CD4-positive, alpha-beta T cell treated with Interferon gamma for 1 hour (primary cell): ENCODE measurements at places on chromosomes 4 and X.

- DNase-seq = no peak
Observed at GRCh38 chr4:145189981-145190380, 9.6 kb upstream of the OTUD4 start.

- DNase-seq = no peak
Observed at GRCh38 chr4:112075906-112076305, 69.3 kb upstream of the FAM241A start.

- no peak for DNase-seq
Observed at GRCh38 chr4:89222170-89222569, 85.4 kb downstream of the GPRIN3 start.

- no peak for DNase-seq
Observed at GRCh38 chr4:173448103-173448502, 49.2 kb upstream of the SCRG1 start.

- no peak for DNase-seq
Observed at GRCh38 chr4:80811406-80811805, 219.1 kb upstream of the BMP3 start.

DNA sequence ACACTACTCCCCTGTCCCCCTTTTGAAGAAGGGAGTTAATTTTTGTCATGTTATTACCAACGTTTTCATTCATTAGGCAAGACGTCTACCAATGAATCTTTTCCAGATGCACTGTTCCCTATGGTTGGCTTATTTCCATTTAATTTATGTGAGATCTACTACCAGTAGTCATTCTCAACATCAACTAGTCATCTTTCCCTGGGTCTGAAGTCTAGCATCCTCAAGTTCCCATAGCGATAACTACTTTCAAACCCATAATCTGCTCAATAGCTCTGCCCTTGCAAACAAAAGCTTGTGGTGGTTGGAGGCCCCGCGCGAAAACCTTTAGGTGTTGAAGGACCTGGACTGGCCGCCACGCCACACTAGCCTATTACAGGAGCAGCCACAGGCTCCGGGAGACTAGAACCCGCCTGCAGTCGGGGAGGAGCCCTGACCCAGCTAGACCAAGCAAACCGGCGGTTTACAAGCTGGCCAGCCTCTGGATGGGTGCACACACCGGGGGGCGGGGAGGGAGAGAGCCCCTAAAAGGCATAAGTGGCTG lies 746 bp downstream of the PPAT start:
- DNase-seq = no peak

DNA sequence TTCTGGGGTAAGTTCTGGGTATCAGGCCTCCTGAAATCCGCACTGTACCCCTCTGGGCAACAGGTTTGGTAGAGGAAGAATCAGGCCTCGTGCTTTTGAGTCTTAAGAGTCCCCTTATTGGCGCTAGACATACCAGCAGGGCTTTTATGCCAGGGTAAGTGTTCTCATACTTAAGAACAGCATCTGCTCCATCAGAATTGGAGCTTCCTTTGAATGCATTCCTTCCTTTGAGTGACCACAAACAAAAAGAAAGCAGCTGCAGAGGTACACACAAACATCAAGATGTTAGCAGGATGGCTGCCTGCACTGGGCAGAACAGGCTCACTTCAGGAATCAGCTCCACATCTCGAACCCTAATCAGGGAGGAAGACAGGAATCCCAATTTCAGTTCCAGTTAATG lies 156.8 kb downstream of the MGST2 start:
- no peak for DNase-seq

GRCh38 chrX:68193234-68193633 lies 240.1 kb downstream of the OPHN1 start:
- no peak for DNase-seq

DNA sequence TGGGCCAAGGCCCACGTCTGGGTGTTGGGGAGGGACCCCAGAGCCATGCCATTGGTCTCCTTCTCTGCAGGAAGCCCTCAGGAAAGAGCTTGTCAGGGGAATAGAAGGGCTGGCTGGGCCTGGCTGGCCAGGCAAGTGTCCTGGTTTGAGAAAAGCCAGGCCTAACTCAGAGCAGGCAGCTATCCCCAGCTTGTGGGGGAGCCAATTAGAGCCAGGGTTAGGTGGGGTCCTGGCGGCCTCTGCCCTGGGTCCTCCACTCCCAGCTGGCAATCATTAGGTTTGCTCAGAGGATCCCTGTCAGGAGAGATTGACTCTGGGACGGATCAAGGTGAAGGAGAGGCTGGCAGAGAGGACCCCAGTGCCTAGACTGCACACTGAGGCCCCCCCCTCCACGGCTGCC lies 64.8 kb downstream of the PJA1 start:
- no peak for DNase-seq

GRCh38 chr4:67460574-67460973 lies 84.7 kb downstream of the CENPC start:
- DNase-seq = no peak

DNA sequence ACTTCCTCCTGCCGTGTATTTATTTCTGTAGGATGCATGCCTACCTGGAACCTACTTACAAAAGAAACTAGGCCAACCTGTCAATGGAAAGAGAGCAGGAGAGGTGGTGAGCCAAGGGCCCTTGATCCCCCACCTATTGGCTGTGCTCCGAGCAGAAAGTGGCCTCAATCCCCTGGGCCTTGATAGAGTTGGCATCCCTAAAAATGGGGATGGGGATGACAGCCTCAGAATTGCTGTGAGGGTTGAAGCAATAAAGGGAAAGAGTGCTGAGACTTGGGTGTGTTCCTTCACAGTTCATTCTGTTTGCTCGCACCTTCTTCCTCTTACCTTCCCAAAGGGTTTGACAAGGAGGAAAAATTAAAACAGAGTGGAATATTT lies 314.7 kb downstream of the STK32B start:
- DNase-seq = no peak

DNA sequence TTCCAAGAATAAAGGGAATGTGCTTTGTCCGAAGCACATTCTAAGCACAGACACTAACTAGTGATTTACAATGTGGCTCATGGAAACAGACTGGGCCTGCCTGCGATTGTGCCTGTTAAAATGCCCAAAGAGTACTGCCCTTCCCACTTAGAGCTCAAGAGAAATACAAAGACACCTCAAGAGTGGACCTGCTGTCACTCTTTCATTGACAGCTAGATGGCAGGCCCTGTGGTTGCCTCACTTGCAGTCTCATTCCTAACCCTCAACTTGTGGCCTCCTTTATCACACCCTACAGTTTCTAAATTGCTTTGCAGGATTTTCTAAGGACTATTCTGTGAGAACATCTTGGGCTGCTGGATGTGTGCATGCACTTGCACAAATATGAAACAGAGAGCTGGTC lies 331.0 kb upstream of the EMCN start:
- DNase-seq = no peak

- no peak for DNase-seq
Observed at GRCh38 chrX:154727871-154728270, 23.0 kb downstream of the GAB3 start.

GRCh38 chrX:27380163-27380845 lies 82.8 kb downstream of the PPP4R3C start:
- no peak for DNase-seq

DNA sequence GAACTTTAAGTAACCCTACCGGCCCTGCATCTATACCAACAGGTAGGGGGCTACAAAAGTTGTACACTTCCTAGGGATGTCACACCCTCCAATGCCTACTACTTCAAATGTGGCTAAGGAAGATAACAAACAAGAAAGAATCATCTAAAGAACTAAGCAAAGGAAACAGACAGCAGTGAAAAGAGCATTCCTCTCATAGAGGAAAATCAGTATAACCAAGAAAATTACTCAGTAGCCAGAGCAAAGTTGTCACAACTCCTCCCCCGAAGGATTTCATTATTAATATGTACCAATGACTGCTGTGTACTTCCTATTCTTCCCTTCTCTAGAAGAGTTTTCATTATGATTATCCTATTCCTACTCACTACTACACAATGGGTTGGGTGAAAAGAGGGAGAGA lies 12.6 kb downstream of the ANKRD17 start:
- no peak for DNase-seq

DNA sequence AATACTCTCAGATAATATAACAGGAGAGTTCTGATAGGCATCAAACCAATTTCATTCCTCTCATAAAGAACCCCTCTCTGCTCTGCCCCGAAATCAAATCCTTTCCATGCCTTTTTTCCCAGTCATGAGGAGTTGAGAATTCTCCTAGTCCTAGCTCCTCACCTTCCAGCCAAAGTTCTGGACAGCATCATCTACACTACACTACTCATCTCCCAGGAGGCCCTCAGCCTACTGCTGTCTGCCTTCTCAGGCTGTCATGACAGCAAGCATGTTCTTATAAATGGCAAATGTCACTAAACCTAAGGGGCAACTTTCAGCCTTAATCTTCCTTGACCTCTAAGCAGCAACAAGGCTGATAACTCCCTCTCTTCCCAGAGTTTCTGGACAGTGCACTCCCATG lies 26.6 kb downstream of the MAPK10 start:
- no peak for DNase-seq

DNA sequence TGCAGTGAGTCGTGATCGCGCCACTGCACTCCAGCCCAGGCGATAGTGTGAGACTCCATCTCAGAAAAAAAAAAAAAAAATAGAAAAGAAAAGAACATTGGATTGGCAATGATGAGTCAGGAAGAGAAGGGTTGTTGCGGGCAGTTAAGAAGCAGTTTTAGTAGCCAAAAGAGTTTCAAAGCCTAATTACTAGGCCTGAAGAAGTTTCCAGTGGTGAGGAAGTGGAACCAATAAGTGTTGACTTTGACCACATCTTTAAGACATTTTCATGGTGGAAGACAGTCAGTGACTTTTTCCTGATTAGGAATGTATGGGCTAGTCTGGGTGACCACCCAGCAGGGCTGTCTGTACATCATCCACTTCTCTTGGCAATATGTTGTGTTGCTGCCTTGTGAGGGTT lies 442.3 kb downstream of the AFF2 start:
- no peak for DNase-seq

DNA sequence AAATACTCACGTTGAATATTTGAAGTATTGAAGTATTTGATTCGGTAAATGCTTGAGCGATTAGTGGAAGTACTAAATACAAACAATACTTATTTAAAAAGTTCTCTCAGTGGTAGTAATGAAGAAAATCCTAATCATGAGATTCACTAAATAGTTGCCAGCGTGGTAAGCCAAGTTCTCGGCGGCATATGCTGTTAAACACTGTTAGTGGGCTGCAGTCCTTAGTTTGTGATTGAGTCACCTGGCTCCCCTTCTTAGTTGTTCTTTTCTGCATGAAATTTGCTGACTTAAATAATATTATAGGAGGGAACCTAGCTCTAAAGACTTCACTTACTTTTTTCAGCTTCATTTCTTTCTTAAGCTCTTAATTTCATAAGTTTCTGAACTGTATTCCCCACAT lies 51.4 kb downstream of the STIM2 start:
- DNase-seq = no peak

GRCh38 chr4:150722908-150723362 lies 141.0 kb downstream of the MAB21L2 start:
- DNase-seq = no peak

- no peak for DNase-seq
Observed at GRCh38 chr4:137536789-137537561, 4.7 kb upstream of the PCDH18 start.

DNA sequence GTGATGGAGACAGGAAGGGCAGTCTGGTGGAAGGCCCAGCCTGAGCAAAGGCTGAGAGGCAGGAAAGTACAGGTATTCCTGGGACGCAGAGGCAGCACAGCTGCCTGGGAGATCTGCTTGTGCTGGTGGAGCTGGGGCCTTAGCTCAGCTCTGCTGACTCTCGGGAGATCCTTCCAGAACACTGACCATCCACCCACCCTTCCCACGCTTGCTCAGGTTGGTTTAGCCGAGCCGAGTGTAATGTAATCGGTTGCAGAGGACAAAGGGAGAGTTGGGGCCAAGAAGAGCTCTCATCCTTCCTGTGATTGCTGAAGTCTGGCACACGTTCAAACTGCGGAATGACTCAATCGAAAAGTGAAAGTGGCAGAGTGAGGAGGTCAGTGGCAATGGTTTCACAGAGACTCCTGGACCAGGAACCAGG lies 43.1 kb upstream of the GPR78 start:
- no peak for DNase-seq

- DNase-seq = no peak
Observed at GRCh38 chr4:140289486-140289885, 84.0 kb upstream of the SCOC start.

GRCh38 chrX:39820938-39821708 lies 276.6 kb downstream of the BCOR start:
- DNase-seq = no peak

DNA sequence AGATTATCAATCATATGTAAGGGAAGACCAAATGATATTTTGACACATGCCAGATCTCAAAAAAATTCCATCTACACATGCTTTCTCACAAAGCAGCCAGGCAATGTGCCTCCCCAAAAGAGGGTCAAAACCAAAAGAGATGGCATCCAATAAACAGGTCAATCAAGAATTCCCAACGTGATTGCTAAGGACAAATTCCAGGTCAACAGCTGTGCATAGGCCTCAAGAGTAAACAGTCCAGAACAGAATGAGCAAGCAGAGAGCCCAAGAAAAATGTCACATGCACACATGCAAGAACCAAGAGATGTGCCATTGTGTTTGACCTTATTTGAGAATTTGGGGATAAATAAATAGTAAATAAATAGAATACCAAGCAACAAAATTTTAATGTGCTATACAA lies 136.7 kb downstream of the APBB2 start:
- no peak for DNase-seq

GRCh38 chr4:173505924-173506518 lies 24.0 kb downstream of the HAND2 start:
- peak; percentile 23 for DNase-seq

DNA sequence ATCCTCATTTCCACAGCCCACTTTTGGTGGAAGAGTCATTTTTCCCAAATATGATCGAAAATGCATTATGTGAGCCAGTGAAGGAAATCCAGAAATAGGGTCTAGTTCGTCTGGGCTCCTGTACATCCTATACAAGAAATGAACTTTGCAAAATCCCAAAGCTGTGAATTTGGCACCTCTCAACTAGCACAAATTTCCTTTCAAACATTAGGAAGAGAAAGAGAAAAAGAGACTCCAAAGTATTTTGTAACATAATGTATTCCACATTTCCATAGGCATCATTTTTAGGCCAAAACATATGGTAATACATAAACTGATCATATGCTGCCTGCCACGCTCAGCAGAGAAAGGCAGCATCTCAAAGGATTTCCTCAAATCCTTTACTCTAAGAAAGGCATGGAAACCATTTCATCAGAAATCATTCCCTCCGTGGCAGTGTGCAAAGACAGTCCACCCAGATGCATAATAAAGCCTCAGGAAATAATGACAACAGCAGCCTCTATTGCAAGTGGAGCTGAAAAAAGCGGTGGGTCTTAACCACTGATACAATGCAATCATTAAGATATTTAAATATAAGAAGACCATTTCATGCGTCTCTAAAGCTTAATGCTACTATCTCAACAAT lies 56.8 kb downstream of the ANOS1 start:
- no peak for DNase-seq

- DNase-seq = no peak
Observed at GRCh38 chr4:105472871-105473323, 965 bp downstream of the PPA2 start.

GRCh38 chr4:41070516-41071281 lies 143.6 kb downstream of the APBB2 start:
- DNase-seq = no peak

GRCh38 chrX:75131973-75132627 lies 24.0 kb downstream of the ABCB7 start:
- DNase-seq = no peak

- DNase-seq = no peak
Observed at GRCh38 chr4:124177647-124178425, 534.7 kb downstream of the ANKRD50 start.
